GM23338 (cell line): ENCODE measurements at places on chromosomes 11 and 22.

DNA sequence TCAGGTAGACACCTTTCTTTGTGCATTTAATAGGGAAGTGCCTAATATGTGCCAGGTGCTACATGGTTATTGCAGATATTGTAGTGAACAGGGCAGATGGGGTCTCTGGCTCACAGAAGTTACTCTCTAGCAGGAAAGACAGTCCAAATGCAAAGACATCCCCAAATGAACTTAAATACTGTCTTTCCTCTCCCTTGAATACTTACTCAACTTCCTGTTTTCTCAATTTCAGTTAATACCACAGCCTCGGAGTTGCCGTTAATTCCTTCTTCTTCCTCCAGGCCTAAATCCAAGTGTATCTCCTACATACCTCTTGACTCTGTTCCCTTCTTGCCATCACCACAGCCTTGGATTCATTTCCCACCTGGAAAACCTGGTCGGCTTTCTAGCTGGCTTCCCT is 134.3 kb upstream of the SESN3 start:
- no peak for DNase-seq

GRCh38 chr11:831118-831864 is 1.5 kb upstream of the CD151 start:
- DNase-seq = no peak

- DNase-seq = no peak
Measured at GRCh38 chr11:125373426-125374391, 122.4 kb downstream of the FEZ1 start.

DNA sequence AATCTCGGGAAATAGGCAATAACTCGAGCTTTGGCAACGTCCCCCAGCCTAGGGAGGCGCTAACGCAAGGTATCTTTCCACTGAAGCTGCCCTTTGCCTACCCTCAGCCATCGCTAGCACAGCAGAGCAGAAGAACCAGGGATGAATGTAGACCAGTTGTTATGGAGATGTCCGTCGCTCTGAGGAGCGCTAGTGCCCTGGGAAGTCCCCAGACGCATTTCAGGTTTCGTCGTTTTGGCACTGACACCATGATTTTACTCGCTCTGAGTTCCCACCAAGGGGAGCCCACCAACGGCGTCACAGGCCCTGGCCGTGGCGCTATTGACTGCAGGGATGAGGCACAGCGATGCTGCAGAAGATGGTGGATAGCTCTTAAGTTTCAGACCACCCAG is 22.7 kb upstream of the BDNF start:
- peak; percentile 62 for DNase-seq

DNA sequence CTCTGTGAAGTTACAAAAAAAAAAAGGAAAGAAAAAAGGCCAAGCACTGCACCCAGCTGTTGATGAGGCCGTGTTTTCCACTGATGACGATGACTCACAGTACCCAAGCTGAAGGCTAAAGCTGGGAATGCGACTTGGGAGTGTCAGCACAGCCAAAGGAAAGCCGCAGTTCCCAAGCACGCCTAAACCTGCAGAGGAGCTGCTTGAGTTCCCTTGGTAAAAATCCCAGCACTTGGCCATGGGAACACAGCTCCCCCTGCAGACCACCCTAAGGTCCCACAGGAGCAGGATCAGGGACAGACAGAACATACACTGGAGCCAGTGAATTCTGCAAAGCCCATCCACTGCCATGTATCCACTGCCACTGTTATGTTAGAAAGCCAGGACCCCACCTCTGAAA is 39.9 kb downstream of the SERGEF start:
- peak; percentile 92 for DNase-seq
